Ascending aorta (tissue), 2 donors: ENCODE measurements at places on chromosomes 13 and 19.

GRCh38 chr13:32175307-32175706 lies 139.9 kb downstream of the ZAR1L start:
- no peak for DNase-seq

GRCh38 chr13:80679423-80679822 lies 338.5 kb upstream of the SPRY2 start:
- no peak for DNase-seq

GRCh38 chr13:112747256-112747655 lies 57.4 kb downstream of the ATP11A start:
- DNase-seq = no peak

DNA sequence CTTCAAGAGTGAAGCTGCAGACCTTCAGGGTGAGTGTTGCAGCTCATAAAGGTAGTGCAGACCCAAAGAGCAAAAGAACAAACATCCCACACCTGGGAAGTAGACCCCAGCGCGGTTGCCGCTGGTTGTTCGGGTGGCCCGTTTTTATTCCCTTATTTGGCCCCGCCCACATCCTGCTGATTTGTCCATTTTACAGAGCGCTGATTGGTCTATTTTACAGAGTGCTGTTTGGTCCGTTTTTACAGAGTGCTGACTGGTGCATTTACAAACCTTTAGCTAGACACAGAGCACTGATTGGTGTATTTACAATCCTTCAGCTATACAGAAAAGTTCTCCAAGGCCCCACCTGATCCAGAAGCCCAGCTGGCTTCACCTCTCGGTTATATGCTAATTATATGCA lies 1.0 kb downstream of the SCGB2B2 start:
- DNase-seq = no peak

- DNase-seq = no peak
Measured at GRCh38 chr13:40181203-40181845, 485.1 kb downstream of the FOXO1 start.

GRCh38 chr13:26325876-26326275 lies 71.9 kb downstream of the CDK8 start:
- no peak for DNase-seq

DNA sequence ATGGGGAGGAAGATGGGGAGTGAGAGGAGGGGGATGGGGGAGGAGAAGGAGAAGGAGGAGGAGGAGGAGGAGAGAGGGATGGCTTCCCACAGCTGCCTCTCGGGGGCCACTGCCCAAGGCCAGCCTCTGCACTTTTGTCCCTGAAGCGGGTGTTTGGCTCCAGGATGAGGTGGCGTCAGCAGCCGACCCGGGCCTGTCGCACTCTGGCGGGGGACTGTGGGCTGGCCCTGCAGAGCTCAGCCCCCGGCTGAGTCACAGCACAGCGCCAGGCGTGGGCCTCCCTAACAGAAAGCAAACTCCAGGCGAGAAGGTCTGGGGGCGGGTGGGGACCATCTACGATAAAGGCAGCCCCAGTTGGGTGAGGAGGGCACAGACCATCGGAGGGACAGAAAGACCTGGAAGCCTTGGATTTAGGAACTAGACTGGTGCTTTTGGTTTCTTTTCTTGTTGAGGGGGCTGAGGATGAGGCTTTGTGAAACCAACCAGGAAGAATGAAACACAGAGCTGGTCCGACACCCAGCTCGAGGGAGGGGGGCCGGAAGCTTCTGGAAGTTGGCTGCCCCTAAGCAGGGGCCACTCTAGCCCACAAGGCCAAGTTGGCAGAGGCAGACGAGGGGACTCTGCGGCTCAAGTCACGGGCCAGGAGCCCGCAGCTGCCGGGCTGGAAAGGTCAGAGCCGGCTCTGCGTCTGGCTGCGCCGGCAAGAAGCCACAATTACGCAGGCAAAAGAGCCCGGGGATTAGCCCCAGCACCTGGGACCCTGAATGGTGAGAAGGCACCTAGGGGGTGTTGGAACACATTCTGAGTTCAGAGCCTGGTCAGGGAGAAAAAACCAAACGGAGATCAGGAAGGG lies 18.2 kb downstream of the LSM4 start:
- peak; percentile 97 for DNase-seq

DNA sequence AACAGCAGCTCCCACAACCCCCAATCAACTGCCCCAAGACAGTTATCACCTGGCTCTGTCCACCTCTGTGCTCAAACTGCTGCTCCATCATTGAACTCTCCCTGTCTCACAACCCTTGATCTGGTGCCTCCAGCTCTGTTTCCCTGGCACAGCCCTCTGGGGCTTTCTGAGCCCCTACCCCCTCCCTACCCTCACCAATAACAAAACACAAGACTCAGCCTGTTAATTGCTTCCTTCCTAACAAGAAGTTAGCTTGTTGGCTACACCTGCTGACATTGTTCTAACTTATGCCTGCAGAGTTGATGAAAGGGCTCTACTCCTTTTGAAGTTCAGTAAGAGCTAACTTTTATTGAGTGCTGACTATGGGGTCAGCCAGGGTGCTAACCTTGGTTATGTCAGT lies 99.4 kb upstream of the FNDC3A start:
- no peak for DNase-seq

DNA sequence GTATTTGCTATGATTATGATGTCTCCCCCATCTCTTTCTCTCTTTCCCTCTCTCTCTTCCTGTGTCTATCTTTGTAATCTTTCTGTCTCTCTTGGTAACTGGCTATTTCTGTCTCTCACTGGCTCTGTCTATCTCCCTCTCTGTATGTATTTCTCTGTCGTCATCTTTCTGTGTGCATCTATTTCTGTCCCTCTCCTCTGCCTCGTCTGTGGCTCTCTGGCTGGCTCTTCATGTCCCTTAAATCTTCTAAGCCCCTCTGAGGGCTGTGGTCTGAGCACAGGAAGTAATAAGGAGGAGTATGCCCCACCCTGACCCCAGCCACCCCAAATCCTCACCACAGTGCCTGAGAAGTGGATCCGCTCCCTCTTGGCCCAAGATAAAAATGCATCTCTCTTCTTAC lies 104.4 kb downstream of the DNAJC15 start:
- no peak for DNase-seq

- no peak for DNase-seq
Measured at GRCh38 chr19:52453324-52454094, at the start of gene ZNF578. Gene ZNF578, plus strand, starts transcription at chr19:52453553. Its CDS starts 48,293 bp downstream, at chr19:52501846.

GRCh38 chr19:28471731-28472510 lies 741.0 kb downstream of the UQCRFS1 start:
- DNase-seq = no peak

DNA sequence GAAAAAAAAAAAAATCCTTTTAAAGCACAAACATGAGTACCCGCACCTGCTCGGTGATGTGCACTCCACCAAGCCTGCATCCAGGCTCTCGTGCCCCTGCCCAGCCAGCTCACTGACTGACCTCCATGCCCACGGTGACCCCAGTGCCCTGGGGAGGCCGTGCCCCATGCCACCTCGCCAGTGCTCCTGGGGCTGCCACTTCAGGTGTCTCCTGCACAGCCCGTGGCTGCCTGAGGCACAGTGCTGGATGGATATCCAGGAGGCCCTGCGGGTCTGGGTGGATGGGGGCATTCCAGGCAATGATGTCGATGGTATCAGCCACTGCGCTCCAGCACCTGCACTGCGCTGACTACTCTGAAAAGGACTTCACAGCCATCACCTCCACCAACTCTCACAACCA lies 9.0 kb downstream of the PPP6R1 start:
- no peak for DNase-seq

GRCh38 chr13:22187329-22187728 lies 516.5 kb downstream of the FGF9 start:
- no peak for DNase-seq

- DNase-seq = no peak
Measured at GRCh38 chr19:31418055-31418454, 68.8 kb upstream of the TSHZ3 start.

GRCh38 chr13:80149736-80150135 lies 191.2 kb downstream of the SPRY2 start:
- no peak for DNase-seq

GRCh38 chr13:46192412-46192811 lies 10.4 kb upstream of the LCP1 start:
- no peak for DNase-seq

GRCh38 chr19:47343194-47343802 lies 5.8 kb upstream of the DHX34 start:
- no peak for DNase-seq

- no peak for DNase-seq
Measured at GRCh38 chr19:38303517-38304351, at the start of gene C19orf33. Gene C19orf33, plus strand, starts transcription at chr19:38304251. Its CDS starts 11 bp downstream, at chr19:38304262.

GRCh38 chr13:27971236-27971645 lies 2.1 kb upstream of the CDX2 start:
- DNase-seq = no peak

GRCh38 chr13:60001889-60002288 lies 161.8 kb downstream of the DIAPH3 start:
- no peak for DNase-seq

DNA sequence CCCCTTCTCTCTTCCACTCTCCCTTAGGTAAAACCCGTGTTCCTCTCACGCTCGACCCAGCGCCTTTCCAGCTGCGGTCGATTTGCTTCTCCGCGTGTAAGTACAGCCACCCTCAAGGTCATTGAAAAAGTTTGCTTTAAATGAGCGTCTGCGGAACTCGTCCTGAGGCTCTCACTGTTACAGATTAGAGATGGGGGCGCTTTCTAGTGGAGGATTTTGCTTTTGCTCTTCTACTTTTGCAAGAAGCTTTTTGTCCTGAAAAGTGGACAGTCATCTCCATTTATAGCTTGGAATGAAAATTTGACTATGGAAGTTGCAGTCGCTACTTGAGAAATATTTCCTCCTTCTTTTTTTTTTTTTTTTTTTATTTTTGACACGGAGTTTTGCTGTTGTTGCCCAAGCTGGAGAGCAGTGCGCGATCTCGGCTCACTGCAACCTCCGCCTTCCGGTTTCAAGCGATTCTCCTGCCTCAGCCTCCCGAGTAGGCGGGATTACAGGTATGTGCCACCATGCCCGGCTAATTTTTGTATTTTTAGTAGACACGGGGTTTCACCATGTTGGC lies 595 bp upstream of the RAB20 start:
- DNase-seq = no peak

- no peak for DNase-seq
Measured at GRCh38 chr19:37899453-37899852, 6.9 kb downstream of the WDR87 start.

- no peak for DNase-seq
Measured at GRCh38 chr13:108176685-108177274, 38.6 kb downstream of the LIG4 start.

DNA sequence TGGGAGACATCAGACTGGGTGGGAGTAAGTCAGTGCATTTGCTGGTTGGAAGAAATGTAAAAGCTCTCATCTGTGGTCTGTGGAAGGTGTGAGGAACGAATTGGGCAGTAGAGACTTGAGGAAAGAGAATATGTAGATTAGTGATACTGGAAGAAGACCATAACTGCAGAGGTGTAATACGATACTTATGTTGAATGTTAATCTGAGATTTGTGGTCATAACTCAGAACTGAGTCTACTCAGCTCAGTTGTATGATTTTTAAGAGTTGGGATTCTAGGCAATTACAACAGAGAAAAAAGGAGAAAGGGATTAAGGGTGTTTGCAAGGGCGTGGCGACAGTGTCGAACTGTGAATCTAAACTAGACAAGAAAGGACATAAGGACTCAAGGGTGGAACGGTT lies 3.2 kb upstream of the IL17D start:
- DNase-seq = no peak

GRCh38 chr19:53432088-53432661 lies 391 bp downstream of the ZNF761 start:
- peak; percentile 65 for DNase-seq

GRCh38 chr19:40702337-40703012 lies 12.0 kb upstream of the NUMBL start:
- no peak for DNase-seq

GRCh38 chr13:35349673-35350278 lies 126.7 kb downstream of the MAB21L1 start:
- no peak for DNase-seq

DNA sequence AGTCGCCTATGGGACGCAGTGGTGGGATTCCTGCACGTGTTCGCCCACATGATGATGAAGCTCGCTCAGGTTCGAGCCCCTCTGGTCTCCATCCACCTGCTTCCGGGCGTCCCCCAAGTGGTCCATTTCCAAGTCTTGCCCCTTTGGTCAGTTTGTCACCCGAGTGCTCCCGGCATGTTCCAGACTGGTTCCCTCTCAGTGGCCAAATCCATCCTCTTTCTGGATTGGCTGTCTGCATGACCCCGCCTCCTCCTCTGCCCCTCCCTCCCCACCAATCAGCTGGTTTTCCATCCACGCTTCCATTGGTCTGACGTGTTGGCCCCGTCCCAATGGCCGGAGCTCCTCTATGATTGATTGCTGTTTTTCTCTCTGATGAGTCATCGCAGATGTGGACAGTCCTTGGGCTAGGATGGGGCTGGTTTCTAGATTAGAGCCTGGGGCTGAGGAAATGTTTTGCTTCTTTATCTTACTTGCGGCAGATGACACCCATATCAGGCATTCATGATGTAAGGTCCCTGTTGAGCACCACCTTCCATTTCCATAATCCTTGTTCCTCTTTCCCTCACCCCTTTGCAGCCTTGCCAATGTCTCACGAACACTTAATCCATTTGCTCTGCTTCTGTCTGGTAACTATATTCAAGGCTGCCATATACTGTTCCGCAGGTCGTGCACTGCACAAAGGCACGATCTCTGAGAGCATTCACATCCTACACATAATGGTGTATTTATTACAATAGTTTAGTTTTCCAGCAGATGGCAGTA lies 73.8 kb downstream of the MAP4K1 start:
- DNase-seq = peak; percentile 77

- no peak for DNase-seq
Measured at GRCh38 chr13:110237875-110238817, 68.8 kb downstream of the COL4A1 start.

GRCh38 chr19:45960595-45961235 lies 12.9 kb downstream of the NOVA2 start:
- DNase-seq = no peak

DNA sequence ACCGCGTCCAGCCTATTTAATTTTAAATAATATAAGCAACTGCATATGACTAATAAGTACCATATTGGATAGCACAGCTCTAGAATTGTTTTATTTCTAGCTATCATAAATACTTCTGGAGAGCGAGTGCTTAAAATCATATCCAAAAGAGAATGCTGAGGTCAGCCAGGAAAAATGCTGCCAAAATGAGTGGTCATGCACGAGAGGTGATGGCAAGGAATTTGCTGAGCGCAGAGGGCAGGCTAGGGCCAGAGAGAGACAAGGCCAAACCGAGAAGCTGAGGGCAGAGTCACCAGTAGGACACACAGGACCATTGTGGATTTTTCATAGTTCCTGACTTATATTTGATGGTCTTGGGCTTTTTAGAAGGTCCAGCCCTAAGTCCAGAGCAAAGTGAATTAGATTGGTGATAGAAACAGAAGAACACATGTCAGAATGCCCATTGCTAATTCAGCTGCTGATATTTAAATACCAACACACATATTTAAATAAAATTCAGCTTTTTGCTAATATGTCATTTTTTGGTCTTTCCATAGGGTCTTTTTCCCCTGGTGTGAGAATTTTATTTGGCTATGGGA lies 33.6 kb upstream of the UBL3 start:
- DNase-seq = no peak

- no peak for DNase-seq
Measured at GRCh38 chr13:43232873-43233265, 209.5 kb downstream of the DNAJC15 start.
